ENCODE measurements at places on chromosomes 7 and 10. TPM values are rescaled to one million over a fixed set of nuclear protein-coding genes. Genes with fewer than 3 reads are reported as not detected.
A peak's percentile ranks its signal among the peaks of the same experiment; 100 is the strongest.

DNA sequence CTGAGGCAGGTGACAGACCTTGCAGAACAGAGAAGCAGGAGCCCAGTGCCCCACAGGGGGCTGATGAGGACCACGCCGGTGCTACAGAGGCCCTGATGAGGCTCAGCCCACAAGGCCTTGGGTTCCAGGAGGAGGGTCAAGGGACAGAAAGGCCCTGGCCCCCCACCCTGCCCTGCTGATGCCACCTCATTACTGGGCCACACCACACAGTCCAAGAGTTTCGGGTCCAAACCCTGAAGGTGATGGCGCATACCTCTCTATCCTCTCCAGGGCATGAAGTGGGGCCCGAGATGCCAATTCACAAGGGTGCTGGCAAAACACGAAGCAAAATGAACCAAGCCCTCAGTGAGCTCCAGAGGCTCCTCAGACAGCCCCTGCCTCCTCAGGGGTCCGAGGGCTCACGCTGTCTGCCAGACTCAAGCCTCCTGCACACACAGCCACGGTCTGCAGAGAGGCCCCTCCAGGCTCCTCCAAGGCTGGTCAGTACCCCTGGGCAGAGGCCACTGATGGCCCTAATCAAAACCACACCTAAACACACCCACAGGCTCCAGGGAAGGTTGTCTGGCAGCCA is 32.3 kb downstream of the RASGEF1A start:
- H3K4me1 ChIP-seq = no peaks in the 10 kb centered on the region
- no peak for DNase-seq
- H3K27me3 ChIP-seq = peaks cover 17% of the 10 kb centered on the region
- H3K36me3 ChIP-seq = no peaks in the 10 kb centered on the region
- no peak overlapping the region for H3K27ac ChIP-seq
- no peak overlapping the region for H3K4me3 ChIP-seq

GRCh38 chr7:96596120-96596826 is 113.4 kb downstream of the SEM1 start:
- no peak overlapping the region for H3K4me3 ChIP-seq
- H3K27ac ChIP-seq = no peak overlapping the region
- H3K4me1 ChIP-seq = no peaks in the 10 kb centered on the region
- H3K27me3 ChIP-seq = no peaks in the 10 kb centered on the region
- peak; percentile 1 for DNase-seq

GRCh38 chr7:114842551-114843065 is 79.3 kb upstream of the MDFIC start:
- no peak overlapping the region for H3K27ac ChIP-seq
- no peaks in the 10 kb centered on the region for H3K27me3 ChIP-seq
- H3K4me1 ChIP-seq = no peaks in the 10 kb centered on the region
- DNase-seq = no peak

GRCh38 chr7:26409661-26410547 is 118.2 kb downstream of the SNX10 start:
- no peaks in the 10 kb centered on the region for H3K27me3 ChIP-seq
- no peak overlapping the region for H3K4me3 ChIP-seq
- DNase-seq = no peak
- H3K27ac ChIP-seq = no peak overlapping the region

- no peak overlapping the region for H3K27ac ChIP-seq
- H3K4me3 ChIP-seq = no peak overlapping the region
- DNase-seq = peak; percentile 72
- H3K4me1 ChIP-seq = peaks cover 13% of the 10 kb centered on the region
- no peaks in the 10 kb centered on the region for H3K36me3 ChIP-seq
- no peaks in the 10 kb centered on the region for H3K27me3 ChIP-seq
These were observed 2.1 kb upstream of the IDE start for GRCh38 chr10:92575961-92576360.

TFPI2 gene
- 14.4 TPM for total RNA-seq

GRM3 gene
- total RNA-seq = not detected

- no peak overlapping the region for H3K4me3 ChIP-seq
- no peaks in the 10 kb centered on the region for H3K4me1 ChIP-seq
- no peaks in the 10 kb centered on the region for H3K36me3 ChIP-seq
- H3K27ac ChIP-seq = no peak overlapping the region
- no peaks in the 10 kb centered on the region for H3K27me3 ChIP-seq
These were observed 106.3 kb downstream of the INPP5A start for GRCh38 chr10:132643709-132644526.

ZNF32 gene
- 60.1 TPM for total RNA-seq

ITGB8 gene
- total RNA-seq = 100 TPM

DNA sequence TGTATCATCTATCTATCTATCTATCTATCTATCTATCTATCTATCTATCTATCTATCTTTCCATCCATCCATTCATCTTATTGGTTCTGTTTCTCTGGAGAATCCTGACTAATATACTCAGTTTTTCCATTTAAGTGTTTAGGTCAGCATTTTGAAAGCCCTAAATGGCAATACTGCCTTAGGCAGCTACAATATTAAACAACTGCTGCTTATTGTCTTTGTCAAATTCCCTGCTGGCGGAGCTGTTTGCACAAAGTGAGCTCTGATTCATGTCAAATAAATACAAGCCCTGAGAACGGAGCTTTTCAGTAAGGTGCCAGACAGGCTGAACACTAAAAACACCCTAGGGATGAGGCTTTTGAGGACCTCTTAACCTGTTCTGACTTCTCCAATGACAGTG is 7.1 kb upstream of the KLHL7 start:
- no peaks in the 10 kb centered on the region for H3K27me3 ChIP-seq
- no peaks in the 10 kb centered on the region for H3K36me3 ChIP-seq
- H3K27ac ChIP-seq = no peak overlapping the region
- H3K4me1 ChIP-seq = no peaks in the 10 kb centered on the region
- no peak for DNase-seq

FEZF1 gene
- total RNA-seq = not detected

GRCh38 chr7:30660331-30661255 is 21.7 kb downstream of the CRHR2 start:
- peaks cover 3% of the 10 kb centered on the region for H3K27me3 ChIP-seq
- no peaks in the 10 kb centered on the region for H3K4me1 ChIP-seq
- no peak overlapping the region for H3K4me3 ChIP-seq
- H3K27ac ChIP-seq = no peak overlapping the region

DNA sequence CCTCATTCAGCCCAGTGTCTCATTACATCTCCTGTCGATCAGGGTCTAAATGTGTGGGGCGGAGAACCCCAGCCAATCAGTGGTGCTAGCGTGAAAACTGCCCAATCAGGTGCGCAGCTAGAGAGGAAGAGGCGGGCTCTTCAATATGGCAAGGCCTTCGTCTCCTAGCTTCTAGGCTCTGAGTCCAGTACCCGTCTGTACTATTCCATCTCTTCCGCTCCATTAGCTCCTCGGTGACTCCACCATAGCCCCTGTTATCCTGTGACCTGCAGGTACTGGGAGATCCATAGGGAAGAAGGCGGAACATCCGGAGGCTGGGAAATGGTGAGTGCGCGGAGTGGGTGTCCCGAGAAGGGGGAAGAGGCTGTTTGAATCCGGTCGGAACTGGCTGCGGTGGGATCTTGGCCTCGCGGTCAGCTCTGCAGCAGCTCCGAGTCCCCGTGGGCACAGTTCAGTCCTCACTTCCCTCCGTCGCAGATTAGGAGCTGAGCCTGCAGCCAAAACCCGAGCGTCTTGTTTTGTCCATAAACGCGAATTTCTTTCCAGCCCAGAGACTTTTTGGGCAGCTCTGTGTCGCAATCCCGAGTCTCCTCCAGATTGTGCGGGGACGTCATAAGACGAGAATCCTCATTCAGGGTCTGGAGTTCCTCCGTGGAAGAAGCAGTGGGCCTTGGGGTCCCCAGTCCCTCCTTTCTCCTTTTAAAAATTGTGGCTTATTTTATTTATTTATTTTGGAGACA is at the start of gene ZNF727:
TSS of gene ZNF727 (plus strand) at position 134 of the 740 bp plus-strand sequence. CDS start at position 322, 188 bp downstream.
- H3K27ac ChIP-seq = no peak within 1 kb of the TSS
- DNase-seq = no peak
- H3K36me3 ChIP-seq = no peaks in the 10 kb centered on the region
- H3K27me3 ChIP-seq = no peaks in the 10 kb centered on the region
- no peak within 1 kb of the TSS for H3K4me3 ChIP-seq

TRIM50 gene
- total RNA-seq = not detected

- H3K4me1 ChIP-seq = no peaks in the 10 kb centered on the region
- H3K27me3 ChIP-seq = no peaks in the 10 kb centered on the region
- no peaks in the 10 kb centered on the region for H3K36me3 ChIP-seq
- H3K4me3 ChIP-seq = no peak overlapping the region
These were observed 73.7 kb downstream of the PPP1R3C start for GRCh38 chr10:91559169-91559568.

LLCFC1 gene
- not detected for total RNA-seq

TMEM273 gene
- not detected for total RNA-seq

GRCh38 chr10:7513455-7513854 is 102.6 kb upstream of the SFMBT2 start:
- no peak overlapping the region for H3K27ac ChIP-seq
- no peaks in the 10 kb centered on the region for H3K27me3 ChIP-seq
- DNase-seq = no peak
- no peaks in the 10 kb centered on the region for H3K36me3 ChIP-seq
- no peaks in the 10 kb centered on the region for H3K4me1 ChIP-seq

HOXA11 gene
- total RNA-seq = not detected

- no peak overlapping the region for H3K4me3 ChIP-seq
- no peak overlapping the region for H3K27ac ChIP-seq
- no peak for DNase-seq
- no peaks in the 10 kb centered on the region for H3K27me3 ChIP-seq
- H3K4me1 ChIP-seq = no peaks in the 10 kb centered on the region
These were observed 330.9 kb downstream of the DNAJB6 start for GRCh38 chr7:157667731-157668130.

GRCh38 chr10:102812231-102812876 is 24.9 kb downstream of the CYP17A1 start:
- H3K27me3 ChIP-seq = no peaks in the 10 kb centered on the region
- peaks cover 22% of the 10 kb centered on the region for H3K4me1 ChIP-seq
- no peak overlapping the region for H3K27ac ChIP-seq
- H3K4me3 ChIP-seq = no peak overlapping the region

Data from fibroblast of lung (primary cell).